CD4-positive, alpha-beta T cell treated with Interferon gamma for 1 hour (primary cell): ENCODE measurements at places on chromosomes 13 and 19.

GRCh38 chr13:113650731-113651148 lies 7.3 kb downstream of the ATP4B start:
- DNase-seq = no peak

GRCh38 chr19:28419312-28419711 lies 793.6 kb downstream of the UQCRFS1 start:
- DNase-seq = no peak

GRCh38 chr19:10817291-10818038 lies 18.5 kb downstream of the TMED1 start:
- no peak for DNase-seq

DNA sequence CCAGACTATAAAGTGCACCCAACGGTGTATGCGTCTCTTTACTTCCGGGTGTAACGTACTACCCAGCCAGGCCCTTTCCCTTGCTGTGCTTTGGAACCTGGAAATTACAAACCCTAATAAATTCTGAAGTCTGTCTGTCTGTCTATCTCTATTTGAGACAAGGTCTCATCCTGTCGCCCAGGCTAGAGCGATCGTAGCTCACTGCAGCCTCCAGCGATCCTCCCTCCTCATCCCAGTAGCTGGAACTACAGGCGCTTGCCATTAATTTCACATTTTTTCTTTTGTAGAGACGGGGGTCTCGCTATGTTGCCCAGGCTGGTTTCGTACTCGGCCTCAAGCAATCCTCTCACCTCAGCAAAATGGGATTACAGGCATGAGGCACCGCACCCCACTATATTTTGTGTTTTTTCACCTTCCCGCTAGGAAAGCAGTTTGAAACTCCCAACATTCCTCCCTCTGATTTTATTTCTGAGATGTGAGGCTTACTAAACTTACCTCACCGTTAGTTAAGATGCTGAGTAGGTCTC lies 469 bp upstream of the RNF6 start:
- no peak for DNase-seq

- no peak for DNase-seq
Observed at GRCh38 chr19:48308631-48309586, 16.4 kb upstream of the EMP3 start.

DNA sequence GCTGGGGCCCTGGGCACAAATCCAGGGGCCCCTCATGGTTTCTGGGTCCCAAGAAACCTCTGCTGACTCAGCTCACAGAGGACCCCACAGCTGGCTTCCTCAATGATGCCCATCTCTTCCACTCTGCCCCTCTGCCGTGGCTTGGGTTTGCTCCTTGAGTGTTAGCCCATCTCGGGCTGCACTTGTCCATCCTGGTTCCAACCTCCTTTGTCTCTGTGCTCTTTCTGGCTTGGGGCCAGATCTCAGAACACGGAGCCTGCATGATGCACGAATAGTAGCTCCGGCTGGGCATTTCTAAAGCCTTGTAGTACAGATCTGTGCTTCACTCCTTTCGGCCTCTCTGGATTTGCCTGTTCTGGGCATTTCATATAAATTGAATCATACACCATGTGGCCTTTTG lies 53.8 kb downstream of the F2RL3 start:
- DNase-seq = no peak

DNA sequence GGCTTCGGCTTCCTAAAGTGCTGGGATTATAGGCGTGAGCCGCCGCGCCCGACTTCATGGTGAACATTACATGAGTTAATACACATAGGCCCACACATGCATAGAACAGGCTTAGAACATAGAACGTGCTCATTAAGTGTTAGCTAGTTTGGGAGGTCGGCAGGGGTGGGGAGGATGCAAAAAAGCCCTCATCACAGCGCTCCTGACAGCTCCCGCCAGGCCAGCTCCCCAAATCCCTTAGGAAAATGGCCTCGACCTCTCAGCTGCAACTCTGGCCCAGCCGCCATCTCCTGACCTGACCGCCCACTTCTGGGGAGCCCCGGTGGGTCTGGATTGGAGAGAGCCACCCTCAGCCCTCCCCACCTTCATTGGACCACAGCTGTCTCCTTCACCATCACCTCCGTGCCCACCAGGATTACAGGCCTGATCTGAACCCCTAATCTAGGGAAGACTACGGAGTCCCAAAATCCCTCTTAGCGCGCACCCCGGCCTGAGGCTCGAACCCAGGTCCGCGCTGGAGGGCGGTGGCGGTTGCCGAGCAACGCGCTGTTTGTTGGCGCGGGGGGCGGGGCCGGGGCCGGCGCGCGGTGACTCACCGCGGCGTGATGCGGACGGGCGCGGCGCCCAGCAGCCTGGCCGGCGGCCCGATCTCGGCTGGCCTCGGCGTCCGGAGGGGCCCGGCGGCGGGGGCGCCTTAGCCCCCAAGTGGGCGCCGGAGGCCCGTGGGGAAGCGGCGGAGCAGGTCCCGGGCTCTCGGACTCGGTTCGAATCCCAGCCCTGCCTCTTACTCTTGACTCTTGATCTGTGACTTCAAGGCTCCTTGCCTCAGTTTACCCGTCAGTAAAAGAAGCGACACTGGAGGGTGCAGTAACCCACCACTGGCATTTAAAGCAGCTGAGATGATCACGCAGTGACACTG lies 26.7 kb upstream of the NANOS3 start:
- peak; percentile 83 for DNase-seq

GRCh38 chr13:36217456-36217855 lies 3.1 kb upstream of the SOHLH2 start:
- DNase-seq = no peak

GRCh38 chr13:20073775-20074174 lies 87.1 kb downstream of the GJA3 start:
- no peak for DNase-seq

- no peak for DNase-seq
Observed at GRCh38 chr19:36100476-36100875, 10.5 kb upstream of the OVOL3 start.
